NCI-H187 treated with DMSO at 0.1 percent for 48 hours (cell line): ENCODE measurements at places on chromosomes 3 and 15.

GRCh38 chr15:67880651-67881182 lies 40.9 kb upstream of the RNU6-1 start:
- DNase-seq = no peak

DNA sequence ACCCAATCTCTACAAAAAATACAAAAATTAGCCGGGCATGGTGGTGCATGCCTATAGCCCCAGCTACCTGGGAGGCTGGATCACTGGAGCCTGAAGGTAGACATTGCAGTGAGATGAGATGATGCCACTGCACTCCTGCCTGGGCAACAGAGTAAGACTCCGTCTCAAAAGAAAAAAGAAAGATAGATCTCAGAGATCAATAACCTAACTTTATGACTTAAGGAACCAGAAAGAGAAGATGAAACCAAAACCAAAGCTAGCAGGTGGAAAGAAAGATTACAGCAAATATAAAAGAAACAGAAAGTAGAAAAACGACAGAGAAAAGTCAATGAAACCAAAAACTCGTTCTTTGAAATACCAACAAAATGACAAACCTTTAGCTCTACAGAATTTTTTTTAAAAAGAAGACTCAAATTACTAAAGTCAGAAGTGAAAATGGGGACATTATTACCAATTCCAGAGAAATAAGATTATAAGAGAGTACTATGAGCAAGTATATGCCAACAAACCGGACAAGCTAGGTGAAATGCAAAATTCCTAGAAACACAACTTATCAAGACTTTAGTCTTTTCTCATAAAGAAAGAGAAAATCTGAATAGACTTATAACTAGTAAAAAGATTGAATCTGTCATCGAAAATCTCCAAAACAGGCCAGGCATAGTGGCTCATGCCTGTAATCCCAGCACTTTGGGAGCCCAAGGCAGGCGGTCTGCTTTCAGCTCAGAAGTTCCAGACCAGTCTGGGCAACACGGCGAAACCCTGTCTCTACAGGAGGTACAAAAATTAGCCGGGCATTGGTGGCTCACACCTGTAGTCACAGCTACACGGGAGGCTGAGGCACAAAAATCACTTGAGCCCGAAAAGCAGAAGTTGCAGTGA lies 35.0 kb downstream of the ACAP2 start:
- DNase-seq = no peak

DNA sequence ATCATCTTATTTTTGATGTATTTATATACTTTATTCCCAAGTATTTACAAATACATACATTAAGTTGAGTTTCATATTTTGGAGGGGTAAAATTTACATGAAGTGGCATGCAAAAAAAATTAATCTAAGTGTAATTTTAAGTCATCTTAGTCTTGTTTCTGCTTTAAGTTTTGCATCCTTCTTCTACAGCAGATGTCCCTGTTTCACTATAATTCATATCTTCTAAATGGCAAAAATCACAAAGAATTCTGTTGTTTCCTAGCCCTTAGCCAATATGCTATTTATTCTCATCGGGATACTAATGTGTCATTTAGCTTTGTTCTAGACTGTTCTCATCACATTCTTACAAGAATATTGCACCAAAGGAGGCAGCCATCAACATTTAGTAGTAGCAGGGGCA lies 831.9 kb downstream of the GBE1 start:
- no peak for DNase-seq

GRCh38 chr3:20648294-20648693 lies 462.3 kb upstream of the SGO1 start:
- no peak for DNase-seq

DNA sequence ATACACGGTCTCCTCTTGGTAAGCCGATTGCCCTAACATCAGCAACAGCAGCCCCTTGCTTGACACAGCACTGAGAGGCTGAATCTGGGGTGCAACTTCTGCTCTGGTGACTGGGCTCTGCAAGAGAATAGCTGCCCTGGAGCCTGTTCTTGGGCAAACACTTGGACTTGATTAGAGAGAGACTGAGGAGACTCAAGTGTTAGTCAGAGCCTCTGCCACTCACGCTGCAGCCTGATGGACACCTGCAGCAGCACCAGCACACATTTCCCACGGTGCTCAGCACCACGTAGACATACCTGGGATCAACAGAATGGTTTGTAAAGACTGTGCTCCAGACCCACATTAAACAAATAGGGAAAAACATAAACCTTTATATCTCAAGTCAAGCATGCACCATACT lies 35.8 kb upstream of the UMPS start:
- no peak for DNase-seq

DNA sequence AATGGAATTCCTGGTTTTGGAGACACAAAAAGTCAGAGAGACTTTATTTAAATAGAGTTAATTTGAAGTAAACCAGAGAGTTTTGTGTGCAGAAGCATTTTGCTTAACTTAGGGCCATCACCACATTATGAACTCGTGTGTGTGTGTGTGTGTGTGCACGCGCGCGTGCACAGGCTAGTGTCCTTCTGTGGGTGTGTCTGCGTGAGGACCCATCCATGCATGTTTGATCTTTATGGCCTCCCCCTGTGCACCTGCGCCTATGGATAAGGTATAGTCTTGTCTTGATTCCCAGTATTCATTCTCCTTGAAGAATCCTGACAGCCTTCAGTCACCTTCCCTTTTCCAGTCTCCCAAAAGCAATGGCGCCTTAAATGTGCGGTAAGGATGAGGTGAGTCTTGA lies 26.0 kb downstream of the MUC20 start:
- no peak for DNase-seq

DNA sequence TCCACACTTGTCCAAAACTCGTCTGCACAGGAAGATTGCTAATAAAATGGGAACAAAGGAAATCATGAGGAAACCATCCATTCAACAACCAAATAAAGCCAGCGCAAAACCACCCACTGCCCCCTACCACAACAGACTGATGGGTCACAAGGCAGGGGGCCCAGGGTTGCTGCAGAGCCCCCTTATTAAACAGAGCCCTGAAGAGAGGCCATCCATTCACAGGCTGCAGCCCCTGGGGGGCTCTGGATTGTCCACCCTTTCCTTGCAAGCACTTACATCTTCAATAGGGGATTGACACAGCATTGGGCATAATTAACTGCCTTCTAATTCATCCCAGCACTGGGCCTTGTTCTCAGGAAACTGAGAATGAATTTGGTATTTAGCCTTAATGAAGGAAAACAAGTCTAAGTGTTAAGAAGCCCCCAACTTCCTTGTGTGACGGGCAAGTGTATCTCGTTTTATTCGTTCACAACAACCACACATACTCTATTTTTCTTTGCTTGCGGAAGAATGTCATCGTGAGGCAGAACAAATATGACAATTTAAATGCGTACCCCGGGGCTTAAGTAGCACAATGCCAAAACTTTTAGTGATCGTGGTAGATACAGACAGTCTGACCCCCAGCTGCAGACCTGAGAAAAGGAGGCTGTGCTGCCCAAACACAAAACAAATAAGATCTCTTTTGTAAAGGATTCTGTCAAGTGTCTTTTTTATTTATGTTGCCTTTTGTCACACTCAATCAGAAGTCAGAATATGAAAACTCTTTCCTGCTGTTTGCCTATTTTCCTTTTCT lies 144.0 kb downstream of the SEMA6D start:
- no peak for DNase-seq
